Trophoblast cell (in vitro differentiated cells and primary cell): ENCODE measurements at places on chromosomes 6 and 20.

- no peak for DNase-seq
Observed at GRCh38 chr20:49659056-49659455, 54.6 kb downstream of the B4GALT5 start.

DNA sequence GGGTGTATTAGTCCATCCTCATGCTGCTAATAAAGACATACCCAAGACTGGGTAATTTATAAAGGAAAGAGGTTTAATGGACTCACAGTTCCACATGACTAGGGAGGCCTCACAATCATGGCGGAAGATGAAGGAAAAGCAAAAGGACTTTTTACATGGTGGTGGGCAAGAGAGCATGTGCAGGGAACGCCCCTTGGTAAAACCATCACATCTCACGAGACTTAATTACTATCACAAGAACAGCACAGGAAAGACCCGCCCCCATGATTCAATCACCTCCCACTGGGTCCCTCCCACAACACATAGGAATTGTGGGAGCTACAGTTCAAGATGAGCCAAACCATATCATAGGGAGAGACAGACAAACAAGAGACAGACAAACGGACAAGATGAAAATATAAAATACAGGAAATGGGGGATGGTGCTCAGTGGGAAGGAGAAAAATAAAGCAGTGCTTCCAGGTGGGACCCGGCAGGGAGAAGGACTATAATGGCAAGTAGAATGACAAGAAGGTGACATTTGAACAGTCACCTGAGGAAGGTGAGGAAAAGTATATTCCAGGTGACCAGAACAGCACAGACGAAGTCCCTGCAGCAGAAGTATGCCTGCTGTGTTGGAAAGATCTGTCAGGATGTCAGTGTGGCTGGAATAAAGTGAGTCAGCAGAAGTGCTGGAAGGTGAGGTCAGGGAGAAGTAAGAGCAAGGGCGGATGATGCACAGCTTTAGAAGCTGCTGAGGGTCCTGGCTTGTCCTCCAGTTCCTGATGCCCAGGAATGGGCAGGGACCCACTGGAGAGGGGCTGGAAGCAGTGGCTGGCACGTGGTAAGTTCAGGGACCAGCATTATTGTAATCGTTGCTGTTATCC is 61.1 kb downstream of the SLC2A10 start:
- no peak for DNase-seq

- no peak for DNase-seq
Observed at GRCh38 chr6:72930556-72931132, 294.7 kb downstream of the KHDC1L start.

- DNase-seq, result no peak
Observed at GRCh38 chr20:31537890-31538289, 23.6 kb downstream of the HM13 start.

DNA sequence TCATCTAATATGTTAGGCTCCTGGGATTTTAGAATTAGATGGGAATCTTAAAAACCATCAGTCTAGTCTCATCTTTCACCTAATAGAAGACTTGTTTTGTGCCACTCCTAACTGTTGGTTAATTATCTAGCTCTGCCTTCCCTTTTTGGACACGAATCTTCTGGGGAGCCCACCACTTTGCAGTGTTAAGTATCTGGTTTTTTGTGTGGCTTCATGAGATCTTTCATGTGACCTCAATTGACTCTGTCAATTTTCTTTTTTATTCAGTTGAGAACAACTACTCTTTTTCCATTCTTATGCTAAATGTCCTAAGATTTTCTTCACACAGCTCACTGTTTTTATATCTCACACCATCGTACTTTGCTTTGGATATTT is 16.9 kb downstream of the TBPL1 start:
- DNase-seq, result no peak

DNA sequence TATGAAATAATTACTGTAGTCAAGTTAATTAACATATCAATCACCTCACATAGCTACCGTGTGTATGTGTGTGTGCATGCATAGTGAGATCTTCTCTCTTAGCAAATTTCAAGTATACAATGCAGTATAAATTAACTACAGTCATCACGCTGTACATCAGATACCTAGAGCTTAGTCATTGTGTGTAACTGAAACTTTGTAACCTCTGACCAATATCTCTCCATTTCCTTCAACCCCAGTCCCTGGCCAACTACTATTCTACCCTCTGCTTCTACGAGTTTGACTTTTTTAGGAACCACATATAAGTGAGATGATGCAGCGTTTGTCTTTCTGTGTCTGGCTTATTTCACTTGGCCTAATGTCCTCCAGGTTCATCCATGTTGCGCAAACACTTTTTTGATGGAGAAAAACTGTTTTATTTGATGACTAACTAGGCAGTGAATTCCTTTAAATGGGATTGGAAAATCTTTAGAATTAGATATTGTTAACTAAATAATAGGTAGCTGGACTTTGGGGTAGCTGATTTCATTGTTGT is 459.5 kb downstream of the DHX35 start:
- no peak for DNase-seq

DNA sequence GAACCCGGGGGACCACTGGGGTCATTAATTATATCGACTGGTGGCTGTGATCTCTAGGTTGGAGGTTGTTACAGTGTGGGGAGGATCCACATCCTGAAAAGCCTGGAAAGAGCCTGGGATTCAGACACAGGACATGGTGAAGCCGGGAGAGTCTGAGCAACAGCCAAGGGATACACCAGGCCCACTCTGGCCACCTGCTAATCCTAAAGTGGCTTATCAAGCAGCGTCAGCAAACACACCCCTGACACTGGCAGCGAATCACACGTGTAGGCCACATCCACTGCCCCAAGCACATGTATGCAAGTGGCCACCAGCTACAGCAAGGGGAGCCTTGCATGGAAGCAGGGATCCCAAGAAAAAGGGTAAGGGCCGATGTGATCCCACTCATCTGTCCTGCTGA is 41.0 kb downstream of the GFOD1 start:
- no peak for DNase-seq

GRCh38 chr6:15763364-15763763 is 100.5 kb upstream of the DTNBP1 start:
- no peak for DNase-seq

GRCh38 chr6:170459451-170459850 is 93.7 kb downstream of the PSMB1 start:
- DNase-seq, result peak; percentile 13

DNA sequence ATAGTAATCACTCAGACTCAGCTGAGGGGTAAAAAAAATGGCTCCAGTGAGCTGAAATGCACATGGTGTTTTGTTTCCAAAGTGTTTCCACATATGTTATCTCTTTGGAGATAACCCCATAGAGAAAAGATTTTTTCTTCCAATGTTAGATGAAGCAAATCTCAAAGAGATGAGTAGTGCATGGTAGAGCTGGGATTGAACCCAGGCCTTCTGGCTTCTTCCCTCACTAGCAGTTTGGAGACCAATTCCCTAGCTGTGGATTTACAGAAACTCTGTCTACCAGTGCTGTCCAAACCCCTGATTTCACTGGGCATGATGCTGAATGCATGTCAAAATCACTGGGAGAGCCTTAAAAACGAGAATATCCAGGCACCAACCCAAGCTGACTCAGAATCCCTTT is 165.1 kb downstream of the LRFN2 start:
- DNase-seq, result no peak
